Fibroblast of mammary gland (primary cell): ENCODE measurements at places on chromosomes 3 and 15.

DNA sequence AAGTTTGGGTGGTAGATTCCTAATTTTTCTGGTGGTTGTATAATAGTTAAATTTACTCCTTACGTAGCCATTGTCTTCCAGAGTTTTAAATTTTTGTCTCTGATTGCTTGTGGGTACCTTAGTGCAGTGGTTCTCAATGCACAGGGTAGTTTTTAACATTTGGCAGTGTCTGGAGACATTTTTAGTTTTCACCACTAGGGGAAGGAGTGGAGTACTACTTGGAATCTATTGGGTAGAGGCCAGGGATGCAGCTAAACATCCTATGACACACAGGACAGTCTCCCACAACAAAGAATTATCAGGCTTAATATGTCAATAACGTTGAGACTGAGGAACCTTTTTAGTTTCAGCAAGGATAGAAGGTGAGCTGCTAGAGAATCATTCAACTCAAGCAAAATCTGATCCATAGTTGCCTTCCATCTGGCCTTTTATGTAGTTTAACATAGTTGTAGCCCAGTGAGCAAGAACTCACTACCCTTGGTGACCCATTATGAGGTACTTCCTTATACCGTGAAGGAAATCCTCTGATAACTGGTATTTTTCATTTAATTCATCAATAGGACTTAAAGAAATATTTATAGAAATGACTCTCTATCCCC, 8.6 kb upstream of the STX19 start:
- DNase-seq = peak; percentile 79

DNA sequence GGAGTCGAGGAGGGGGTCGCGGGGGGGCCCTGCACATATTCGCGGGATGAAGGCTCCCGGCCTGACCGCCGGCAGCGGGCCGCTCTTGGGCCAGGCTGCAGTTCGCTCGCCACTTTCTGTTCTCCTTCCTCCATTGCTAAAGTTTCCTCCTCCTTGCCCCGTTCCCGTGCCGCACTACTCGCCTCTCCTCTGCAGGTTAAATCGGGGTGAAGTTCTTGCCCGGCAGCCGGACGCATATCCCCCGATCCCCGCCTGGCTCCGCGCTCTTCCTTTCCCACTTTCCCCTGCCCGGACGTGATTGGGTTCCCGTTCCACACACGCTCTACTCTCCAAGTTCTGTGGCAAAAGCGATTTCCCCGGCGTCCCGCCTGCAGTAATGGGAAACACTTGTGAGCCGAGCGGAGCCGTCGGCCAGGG, 556 bp downstream of the CRYBG3 start:
- DNase-seq = peak; percentile 63

DNA sequence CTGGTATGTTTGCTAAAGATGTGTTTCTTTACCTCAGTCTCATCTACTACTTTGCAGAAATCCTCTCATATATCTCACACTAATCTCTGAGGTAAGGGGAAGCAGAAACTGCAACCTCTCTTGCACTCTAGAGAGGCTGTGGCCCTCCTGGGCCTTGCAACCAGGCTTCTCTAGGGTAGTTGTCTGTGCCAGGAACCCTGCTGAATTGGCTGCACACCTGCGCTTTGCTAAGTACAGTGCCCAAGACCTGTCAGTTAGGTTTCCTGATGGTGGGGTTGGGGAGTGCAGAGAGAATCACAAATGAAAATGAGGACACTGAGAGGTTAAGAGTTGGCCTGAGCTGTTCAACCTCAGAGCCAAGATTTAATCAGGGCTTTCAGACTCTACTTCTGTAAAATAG, 117.2 kb upstream of the PLXNA1 start:
- DNase-seq = no peak

GRCh38 chr3:160331127-160331937, 67.7 kb downstream of the IFT80 start:
- peak; percentile 78 for DNase-seq

- no peak for DNase-seq
Measured at GRCh38 chr3:143843587-143843986, 4.7 kb downstream of the SLC9A9 start.

DNA sequence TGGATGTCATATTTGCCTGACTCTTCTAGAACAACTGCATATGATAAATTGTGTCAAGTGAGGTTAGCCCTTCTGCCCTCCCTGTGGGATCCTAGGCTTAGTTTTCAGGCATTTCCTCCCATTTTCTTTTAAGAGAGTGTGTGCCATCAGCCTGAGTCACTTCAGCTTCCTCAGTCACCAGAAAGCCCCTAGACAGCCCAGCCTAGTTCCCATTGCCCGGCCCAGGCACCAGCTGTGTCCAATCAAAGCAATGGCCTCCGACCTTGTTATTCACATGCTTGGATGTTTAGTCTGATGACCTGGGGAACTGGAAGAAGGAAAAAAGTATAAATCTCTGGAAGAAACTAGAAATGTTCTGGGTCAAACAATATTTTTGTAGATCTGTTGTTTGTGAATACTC, 221.9 kb upstream of the LRIG1 start:
- DNase-seq = peak; percentile 86

DNA sequence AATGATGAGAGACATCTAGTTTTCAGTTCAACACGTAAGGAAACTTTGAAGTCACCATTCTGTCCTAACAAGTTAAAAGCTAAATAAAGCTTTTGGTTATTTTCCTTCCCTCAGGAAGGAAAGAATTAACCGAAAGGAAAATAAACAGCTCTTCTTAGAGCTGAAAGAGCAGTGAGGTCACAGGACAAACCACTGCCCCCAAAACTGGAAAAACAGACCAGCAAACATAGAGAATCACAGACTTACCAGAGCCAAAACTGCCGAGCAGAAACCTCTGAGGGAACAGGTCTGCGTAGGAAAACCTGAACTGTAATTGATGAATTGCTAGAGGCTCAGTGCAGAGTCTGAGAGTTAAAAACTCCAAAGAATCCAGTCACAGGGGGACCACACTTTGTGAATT, 14.7 kb downstream of the USP50 start:
- DNase-seq = no peak

DNA sequence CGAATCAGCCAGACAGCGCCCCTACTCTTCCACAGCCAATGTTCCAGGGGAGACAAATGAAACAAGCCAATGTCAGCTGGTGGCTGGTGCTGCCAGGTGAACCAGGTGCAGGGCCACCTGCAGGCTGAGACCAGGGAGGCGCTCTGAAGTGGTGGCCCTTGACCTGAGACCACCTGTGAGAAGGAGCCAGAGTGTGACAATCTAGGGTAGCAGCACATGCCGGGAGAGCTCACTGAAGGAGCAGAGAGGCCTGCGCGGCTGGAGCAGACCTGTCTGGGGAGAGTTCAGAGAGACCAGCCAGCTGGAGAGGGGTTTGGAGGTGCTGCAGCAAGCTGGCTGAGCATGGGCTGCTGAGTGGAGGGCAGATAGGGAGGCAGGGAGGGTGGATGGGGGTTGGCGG, 693 bp upstream of the STAB1 start:
- DNase-seq = no peak

DNA sequence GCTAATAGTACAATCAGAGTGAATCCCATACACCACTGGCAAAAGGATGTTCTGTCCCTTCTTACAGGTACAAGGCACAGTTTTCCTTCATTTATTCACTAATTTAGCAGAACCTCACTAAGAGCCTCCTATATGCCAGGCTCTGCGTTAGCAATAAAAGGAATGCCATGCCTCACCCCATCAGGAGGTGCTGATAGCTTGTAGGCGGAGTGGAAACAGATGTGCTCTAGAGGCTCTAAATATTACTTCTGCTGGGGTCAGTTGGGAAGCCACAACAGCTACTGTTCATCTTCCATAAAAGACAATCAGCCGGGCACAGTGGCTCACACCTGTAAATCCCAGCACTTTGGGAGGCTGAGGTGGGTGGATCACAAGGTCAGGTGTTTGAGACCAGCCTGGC, 24.4 kb downstream of the MLH1 start:
- DNase-seq = no peak

DNA sequence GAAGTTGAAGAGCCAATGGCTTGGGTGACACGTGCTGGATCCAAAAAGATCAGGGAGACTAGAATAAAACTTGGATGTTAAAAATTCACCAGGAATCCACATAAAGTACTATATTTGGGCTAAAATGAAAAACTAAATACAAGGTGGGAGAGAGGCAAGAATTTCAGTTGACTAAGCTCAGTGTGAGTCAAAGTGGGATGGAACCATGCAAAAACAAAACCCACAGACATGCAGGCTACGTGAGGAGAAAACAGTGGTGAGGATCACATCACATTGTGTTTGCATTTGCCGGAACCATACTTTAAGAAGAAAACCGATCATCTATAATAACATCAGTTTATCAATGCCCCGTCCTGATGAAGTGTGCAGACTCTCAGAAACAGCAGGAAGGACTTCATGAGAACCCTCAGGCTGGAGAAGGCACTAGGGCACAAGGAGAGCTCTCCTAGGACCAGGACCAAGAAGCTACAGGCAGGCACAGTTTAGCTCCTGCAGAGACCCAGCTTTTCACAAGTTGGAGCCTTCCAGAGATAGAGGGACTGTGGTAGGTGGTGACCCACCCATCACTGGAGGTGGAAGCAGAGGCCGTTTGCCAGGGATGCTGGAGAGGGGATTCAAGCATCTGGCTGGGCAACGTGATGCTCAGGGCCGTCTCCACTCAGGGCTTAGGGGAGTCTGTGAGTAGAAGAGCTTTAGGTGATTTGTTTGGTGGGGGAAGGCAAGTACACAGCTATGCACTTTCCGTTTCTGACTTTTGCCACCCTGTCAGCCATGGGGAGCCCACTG, 29.0 kb upstream of the NR2E3 start:
- peak; percentile 22 for DNase-seq

GRCh38 chr3:39082666-39083313, 24.6 kb downstream of the GORASP1 start:
- no peak for DNase-seq

DNA sequence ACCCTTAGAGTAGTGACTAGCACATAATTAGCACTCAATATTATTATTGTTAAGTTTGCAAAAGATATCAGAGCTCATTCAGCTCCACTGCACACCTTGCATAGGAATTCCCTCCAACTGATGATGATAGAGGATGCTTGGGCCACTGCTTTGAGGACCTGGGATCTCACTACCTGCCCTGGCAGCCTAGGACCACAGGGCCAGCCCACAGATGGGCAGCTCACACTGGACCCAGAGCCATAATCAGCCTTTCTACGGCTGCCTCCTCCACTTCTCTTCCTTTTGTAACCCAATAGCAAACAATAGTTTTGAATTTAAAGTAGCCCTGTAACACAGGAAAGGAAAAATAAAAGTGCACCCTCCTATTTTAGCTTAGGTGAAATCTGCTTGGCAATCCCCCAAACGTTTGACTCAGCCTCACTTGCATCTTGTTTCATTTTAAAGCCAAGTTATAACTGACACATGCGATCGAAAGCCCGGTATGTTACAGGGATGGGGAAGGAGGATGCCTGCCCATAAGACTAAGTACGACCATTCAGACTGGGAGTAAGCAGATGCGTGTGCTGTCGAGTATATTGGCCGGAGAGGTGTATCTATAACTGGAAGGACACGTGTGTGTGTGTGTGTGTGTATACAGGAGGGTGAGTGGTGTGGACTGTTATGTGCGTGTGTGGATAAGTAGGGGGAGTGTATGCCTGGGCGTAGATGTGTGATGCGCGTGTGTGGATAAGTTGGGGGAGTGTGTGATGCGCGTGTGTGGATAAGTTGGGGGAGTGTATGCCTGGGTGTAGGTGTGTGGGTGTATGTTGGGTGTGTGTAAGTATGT, 65.9 kb downstream of the CPN2 start:
- peak; percentile 84 for DNase-seq

GRCh38 chr3:172189213-172189612, 149.8 kb downstream of the FNDC3B start:
- no peak for DNase-seq

DNA sequence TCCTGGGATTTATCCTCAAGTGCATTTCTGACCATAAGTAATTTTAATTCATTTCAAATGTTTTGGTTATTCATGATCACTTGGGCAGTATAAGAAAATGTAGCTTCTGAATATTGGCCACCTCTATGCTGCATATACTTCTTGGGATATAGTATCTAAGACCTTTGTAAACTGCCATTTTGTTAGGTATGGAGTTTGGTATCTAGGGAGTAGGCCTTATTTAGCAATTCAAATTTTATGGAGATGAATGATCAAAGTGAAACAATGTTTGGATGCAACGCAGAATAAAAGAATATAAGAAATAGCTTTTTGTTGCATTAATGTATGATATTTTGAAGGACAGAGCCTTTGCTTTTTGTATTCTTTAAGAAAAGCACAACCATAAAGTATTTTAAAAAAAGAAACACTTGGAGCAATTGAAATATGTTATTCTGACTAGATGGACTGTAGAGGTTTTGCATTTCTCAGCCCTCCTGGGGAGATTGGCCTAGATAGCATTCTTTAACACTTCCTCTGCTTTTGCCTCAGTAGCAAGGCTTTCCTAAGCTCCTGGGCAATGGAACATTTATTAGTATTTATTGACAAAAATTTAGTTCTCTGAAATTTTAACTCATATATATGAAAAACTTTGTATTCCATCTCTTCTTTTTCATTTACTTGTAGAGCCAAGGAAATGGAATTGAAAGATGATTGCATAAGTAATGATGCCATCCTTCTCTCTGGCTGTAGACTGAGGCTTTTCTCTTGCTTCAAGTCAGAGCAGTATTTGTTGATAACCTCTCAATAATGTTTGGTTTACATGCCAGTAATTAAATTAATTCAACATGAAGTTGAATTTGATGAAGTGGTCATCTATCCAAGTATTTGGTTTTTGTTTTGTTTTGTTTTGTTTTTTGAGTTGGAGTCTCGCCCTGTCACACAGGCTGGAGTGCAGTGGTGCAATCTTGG, 61.8 kb upstream of the UTS2B start:
- DNase-seq = no peak

DNA sequence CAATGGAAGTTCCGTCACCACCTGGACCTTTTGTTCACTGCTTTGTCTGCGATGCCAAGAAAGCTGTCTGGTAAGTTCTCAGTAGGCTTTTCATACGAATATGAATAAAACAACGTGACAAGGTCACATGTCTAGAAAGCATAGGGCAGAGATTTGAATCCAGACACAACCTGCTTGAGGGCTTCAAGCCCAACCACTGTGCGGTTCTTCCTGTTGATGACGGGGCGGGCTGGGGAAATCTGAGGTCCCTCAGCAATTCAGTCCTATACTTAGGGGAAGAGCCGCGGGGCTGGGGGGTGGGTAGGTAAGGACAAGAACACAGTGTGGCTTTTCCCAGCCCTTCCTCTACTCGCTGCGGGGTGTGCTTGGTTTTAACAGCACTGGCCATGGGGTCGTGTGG, 32.4 kb upstream of the SMAD3 start:
- DNase-seq = no peak
